ENCODE measurements at places on chromosomes 2 and 18.

- DNase-seq: no peak
Observed at GRCh38 chr2:11028407-11028916, 116.7 kb downstream of the KCNF1 start.

DNA sequence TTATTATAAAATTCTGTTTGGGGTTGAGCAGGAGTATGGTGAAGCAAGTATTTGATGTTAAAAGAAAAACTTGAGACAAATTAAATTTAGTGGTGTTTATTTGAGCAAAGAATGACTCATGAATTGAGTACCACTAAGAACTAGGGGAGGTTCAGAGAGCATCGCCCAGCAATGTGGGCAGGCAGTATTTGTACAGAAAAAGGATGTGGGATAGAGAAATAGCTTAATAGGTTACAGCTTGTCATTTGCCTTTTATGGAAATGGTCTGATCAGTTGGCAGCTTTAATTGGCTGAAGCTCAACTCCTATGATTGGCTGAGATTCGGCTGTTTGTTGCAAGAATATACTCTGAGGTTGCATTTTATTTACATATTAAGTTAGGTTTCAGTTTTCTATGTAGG lies 68.2 kb downstream of the LRATD1 start:
- no peak for DNase-seq

DNA sequence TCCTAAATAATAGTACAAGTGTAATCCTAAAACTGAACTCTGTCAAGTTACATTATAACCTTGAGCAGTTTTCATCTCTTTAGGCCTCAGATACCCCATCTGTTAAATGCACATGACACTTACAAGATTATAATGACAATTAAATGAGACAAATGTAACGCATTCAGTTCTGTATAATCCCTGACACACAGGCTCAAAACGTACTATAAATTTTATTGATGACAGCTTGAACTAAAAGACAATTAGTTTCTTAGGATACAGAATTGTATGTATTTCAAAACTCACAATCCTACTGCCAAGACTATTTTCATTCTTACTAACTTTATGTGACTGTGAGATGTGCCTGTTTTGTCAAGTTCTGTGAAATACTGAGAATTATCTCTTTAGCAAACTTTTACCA lies 56.2 kb downstream of the GFPT1 start:
- DNase-seq: no peak

DNA sequence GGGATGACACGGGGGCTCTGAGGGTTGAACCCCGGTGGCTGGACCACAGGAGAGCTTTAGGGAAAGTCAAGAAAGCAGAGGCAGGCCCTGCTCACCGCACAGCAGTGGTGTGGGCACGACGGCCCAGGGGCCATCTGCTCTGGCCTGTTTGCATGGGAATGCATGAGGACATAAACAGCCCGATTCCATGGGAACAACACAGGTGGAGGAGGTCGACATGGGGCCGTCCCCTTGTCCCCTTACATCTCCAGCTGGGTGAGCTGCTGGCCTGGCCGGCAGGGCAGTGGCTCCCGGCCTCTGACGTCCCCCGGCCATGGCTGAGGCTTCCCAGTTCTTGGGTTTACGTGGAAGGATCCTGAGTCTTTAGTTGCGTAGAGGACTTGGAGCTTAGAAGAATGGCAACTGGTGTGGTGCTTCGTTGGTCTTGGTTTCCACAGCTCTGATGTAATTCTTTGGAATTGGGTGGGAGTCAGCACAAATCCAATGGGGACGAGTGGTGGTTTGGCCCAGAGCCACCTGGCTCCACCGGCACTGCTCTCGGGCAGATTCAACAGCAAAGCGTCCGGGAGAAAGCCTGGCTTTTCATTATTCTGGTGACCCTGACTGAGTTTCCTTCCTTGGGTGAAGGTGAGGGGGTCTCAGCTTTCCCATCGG lies 98.3 kb upstream of the HDAC4 start:
- DNase-seq: no peak

- no peak for DNase-seq
Observed at GRCh38 chr2:8022908-8023640, 658.8 kb upstream of the ID2 start.

- no peak for DNase-seq
Observed at GRCh38 chr2:209525834-209526281, 102.0 kb downstream of the MAP2 start.

DNA sequence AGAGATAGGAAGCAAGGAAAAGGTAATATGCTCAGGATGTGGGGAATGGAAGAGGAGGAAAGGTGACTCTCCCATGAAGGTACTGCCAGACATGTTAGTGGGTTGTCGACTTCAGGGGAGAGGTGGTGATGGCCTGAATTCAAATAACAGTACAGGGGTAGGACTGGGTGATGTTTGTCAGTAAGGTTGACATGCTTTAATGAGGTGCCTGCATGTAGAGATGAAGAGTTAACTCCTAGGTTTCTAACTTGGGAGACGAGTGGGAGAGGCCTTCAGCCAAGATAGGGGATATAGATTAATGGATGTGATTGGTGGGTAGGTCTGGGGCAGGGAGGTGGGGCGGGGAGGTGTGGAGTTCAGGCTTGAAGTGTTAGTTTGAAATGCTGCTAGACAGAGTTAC lies 2.6 kb downstream of the NAPG start:
- DNase-seq: no peak

- DNase-seq: no peak
Observed at GRCh38 chr2:173059292-173059691, 16.4 kb upstream of the MAP3K20 start.

- no peak for DNase-seq
Observed at GRCh38 chr2:214560618-214561190, 149.8 kb downstream of the VWC2L start.

- no peak for DNase-seq
Observed at GRCh38 chr2:222952204-222952603, 91.4 kb downstream of the ACSL3 start.

DNA sequence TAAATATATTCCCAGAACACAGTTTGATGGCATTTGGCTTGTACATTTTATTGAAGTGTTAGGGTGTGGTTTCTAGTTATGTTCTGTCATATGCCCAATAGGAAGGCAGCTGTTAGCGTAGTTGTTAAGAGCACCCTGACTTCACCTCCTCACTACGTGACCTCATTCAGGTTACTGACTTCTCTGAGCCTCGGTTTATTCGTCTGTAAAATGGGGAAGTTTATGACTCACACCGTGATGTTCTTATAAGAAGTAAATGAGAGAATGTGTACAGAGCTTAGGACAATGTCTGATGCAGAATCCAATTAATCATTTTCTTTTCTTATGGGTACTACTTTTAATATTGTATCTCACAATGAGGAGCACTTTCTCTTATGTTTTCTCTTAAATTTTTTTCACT lies 226.0 kb downstream of the PTPRM start:
- DNase-seq: no peak

- DNase-seq: no peak
Observed at GRCh38 chr2:158395166-158395565, 61.4 kb downstream of the CCDC148 start.

- no peak for DNase-seq
Observed at GRCh38 chr2:95315801-95316411, 18.8 kb downstream of the KCNIP3 start.

DNA sequence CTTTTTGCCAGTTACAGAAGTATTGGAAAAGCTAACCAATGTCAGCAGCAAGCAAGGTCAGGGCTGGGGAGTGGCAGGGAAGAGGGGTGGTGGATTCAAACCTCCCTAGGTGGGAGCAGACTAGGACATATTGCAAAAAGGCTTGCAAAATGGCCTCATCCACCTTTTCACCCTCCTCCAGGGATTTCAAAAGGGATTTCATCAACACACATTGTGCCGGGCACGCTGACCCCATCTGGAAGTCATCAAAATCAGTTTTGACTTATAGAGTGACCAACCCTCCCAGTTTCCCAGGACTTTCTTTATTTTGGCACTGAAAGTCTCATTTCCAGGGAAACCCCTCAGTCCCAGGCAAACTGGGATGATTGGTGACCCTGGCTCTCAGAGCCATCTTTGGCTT lies 94.7 kb downstream of the BIN1 start:
- DNase-seq: no peak

- DNase-seq: no peak
Observed at GRCh38 chr2:99852376-99852934, 289.9 kb downstream of the AFF3 start.

GRCh38 chr2:8753609-8754008 lies 71.8 kb downstream of the ID2 start:
- DNase-seq: no peak

DNA sequence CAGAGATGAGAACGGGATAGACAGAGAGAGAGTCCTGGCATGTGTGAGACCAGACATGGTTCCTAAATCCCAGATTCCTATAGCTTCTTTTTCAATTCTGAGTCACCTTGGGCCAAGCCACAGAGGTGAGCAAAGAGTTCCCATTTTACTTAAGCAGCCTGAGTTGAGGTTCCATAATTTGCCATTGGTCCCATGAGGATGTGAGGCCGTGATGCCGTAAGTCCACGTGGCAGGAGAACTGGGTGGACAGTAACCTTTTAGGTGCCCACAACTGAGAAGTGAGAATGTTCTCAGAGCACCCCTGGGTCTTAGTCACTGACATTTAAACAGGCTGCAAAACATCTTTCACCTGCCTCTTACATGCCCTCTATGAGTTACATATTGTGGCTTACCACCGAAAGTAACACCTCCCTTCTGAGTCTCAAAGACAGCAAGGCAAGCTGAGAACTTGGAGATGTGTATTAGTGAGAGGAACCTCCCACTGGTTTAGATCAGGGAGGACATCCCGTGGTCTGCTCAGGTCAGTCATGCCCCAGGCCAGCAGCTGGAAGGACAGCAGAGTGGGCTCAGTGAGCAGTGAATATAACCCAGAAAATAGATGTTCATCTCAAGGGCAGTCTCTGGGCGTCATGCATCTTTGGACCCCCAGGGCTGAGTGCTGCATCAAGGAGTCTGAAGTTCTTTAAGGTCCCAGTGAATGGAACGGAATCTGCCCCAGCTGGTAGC lies 127.9 kb upstream of the LGALSL start:
- DNase-seq: peak; percentile 21

GRCh38 chr2:241836292-241836691 lies 22.4 kb downstream of the PDCD1 start:
- DNase-seq: no peak

Measured in stimulated activated CD8-positive, alpha-beta memory T cell treated with anti-CD3 and anti-CD28 coated beads, Interleukin-7, amount 100 ng/mL, for 1 hour (primary cell).